ENCODE measurements at places on chromosomes 16 and 17.

DNA sequence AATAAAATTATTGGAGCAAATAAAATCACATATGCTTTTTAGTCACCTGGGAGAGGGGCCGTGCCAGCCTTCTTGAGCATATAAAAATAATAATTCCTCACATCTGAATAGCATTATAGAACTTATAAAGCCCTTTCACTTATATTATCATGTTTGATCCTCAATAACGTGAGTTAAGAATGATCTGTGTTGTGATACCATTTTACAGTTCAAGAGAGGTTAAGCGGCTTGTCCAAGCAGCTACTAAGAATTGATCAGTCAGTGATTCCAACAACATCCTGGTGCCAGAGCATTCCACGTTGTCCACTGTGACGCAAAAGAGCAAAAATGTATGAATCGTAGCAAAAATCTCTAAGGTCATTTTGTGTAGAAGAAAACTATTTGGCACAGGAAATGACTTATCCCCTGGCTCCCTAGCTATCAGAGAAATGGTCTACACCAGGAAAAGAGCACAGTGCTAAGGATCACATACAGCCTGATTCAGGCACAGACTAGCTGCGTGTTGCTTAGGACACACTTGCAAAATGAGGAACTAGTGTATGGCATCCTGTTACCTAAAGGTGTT is 33.0 kb downstream of the ANKFN1 start:
- peak; percentile 80 for DNase-seq

- DNase-seq: no peak
Measured at GRCh38 chr17:79527306-79527705, 83.5 kb downstream of the RBFOX3 start.

DNA sequence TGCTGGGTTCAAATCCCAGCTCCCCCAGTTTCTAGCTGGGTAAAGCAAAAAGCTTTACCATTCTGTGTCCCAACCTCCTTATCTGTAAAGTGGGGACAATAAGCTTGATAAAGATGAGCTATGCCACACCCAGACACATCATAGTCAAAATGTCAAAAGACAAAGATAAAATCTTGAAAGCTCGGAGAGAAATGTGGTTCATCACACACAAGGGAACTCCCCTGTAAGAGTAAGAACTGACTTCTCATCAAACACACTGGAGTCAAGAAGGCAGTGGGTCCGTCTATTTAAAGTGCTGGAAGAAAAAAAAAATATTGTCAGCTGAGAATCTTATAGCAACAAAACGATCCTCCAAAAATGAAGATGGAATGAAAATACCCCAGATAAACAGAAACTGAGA is 25.3 kb downstream of the CACNG5 start:
- DNase-seq: no peak

GRCh38 chr17:18319604-18320256 is 4.6 kb downstream of the SMCR8 start:
- peak; percentile 9 for DNase-seq

DNA sequence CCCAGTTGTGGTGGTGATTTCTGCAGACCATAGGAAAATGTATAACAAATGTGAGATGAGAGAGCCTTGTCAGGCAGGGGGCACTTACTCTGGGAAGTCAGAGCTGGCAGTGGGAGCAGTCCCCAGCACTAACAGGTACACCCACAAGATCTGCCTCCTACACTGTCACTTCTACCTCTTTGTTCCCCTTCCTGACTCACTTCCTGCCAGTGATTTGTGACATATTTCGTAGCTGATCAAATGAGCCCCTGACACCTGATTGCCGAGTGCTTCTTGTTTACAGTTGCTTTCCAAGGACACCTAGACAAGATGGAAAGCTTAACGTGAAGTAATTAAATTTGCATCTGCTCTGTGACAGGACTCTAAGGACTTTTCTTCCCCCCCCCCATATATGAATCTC is 40.5 kb downstream of the FTO start:
- no peak for DNase-seq

GRCh38 chr16:14002416-14002990 is 68.6 kb upstream of the MRTFB start:
- no peak for DNase-seq

DNA sequence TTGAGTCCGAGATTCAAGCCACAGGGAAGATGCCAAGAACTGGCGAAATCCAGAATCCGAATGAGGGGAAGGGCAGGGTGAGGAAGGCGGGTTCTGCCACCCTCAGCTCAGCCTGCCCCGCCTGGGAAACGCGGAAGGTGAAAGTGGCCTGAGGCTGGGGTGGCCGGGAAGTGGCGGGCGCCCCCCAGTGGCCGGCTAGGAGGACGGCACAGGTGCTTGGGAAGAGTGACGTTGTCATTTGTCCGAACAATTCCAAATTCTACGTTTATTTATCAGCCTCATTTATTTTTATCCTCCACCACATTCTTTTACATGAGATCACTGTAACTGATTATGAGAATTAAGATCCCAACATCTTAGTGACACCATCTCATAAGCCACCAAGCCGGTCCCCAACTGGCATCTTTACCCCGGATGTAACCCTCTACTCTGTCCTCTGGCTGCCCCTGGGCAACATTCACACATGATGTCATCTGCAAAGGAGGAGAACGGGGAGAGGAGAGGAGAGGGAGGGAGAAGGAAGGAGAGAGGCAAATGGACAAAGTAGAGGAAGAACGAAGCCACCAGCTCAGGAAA is 21.3 kb downstream of the SRCIN1 start:
- DNase-seq: no peak

DNA sequence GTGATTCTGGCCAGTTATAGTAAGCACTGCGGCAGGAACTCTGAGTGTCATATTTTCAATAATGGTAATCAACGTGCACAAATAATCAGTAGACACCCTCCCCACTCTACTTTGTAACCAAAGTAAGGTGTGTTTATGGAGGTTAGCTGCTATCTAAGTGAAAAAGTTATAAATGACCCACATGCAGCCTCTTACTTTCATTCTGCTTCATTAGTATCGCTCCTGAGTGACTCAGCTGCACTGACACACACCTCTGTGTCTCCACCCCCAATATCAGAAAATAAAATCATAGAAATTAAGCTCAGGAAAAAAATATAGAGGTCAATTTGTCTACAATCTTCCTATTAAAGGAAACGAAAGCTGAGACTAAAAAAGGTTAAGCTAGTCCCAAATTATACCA is 64.1 kb upstream of the TRAP1 start:
- DNase-seq: no peak

Measured in fibroblast of skin of left biceps (primary cell).